ENCODE measurements at places on chromosomes 6 and 20.
A peak's percentile ranks its signal among the peaks of the same experiment; 100 is the strongest.

DNA sequence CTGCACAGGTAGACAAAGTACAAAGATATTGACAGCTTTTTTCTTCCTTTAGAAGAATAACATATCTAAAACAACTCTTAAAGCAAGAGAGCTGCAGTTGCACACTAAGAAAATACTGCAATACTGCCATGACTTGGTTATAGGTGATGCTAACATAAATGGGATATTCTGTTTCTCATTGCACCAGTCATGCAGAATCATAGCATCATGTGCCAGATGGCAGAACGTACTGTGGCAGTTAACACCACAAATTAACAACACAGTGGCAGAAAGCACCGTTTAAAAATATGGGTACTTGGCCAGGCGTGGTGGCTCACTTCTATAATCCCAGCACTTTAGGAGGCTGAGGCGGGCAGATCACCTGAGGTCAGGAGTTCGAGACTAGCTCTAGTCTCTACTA is 7.4 kb downstream of the ASXL1 start:
- no peak for DNase-seq

DNA sequence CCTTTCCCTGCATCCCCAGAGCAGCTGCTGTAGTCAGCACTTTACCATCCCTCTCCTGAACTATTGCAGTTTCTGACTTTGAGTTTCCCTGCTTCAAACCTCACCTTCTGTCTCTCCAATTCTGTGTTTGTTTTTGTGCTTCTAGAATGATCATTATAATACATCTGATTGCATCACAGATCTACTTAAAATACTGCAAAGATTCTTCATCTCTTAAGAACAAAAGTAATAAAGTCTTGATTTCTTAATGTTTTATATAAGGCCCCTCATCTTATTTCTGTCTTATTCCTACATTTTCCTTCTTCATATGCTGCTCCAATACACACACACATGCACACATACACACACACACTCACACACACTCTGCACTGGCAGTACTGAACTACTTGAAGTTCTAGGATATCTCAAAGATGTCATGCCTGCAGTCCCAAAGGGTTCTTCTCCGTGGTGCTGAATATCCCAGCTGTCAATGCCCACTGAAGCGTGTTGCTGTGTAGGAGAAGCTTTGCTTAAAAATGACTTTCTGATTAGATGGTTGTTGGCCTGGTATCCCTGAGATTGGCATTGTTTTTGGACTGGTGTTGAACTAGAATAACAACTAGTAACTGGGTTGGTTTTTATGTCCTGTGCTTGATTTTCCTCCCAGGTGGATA is 97.2 kb downstream of the MAP3K4 start:
- DNase-seq, result no peak

DNA sequence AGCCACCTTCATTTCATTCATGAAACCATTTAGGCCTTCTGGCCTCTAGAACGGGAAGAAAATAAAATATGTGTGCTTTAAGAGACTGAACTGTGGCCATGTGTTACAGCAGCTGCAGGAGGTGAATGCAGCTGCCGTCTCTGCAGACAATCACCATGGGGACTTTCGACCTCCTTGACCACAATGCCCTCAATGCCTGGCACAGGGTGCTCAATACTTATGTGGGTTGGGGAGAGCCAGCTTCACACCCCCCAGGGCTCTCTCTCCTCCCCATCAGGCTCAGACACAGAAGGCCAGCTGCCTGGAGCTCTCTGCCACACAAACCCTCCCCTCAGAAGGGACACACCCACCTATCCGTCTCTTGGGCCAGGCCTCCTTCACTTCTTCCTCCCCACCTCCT is 43.5 kb downstream of the ANKRD60 start:
- no peak for DNase-seq

DNA sequence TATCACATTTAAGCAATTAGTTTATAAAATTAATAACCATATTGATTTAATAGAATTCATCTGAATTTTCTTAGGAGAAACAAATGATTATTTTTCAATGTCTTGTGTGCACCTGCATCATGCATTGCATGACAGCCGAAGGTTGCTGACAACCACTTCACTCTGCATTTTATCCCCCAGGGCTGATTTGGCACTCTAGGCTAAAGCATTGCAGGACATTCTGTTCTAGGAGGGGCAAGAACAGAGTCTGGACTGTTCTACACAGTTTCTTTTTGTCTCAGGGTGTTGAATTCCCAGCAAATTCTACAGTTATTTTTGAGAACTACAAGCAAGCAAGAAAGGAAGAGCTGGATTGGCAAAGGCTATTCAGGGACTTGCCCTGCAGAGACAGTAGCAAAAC is 570.4 kb upstream of the EYS start:
- no peak for DNase-seq

DNA sequence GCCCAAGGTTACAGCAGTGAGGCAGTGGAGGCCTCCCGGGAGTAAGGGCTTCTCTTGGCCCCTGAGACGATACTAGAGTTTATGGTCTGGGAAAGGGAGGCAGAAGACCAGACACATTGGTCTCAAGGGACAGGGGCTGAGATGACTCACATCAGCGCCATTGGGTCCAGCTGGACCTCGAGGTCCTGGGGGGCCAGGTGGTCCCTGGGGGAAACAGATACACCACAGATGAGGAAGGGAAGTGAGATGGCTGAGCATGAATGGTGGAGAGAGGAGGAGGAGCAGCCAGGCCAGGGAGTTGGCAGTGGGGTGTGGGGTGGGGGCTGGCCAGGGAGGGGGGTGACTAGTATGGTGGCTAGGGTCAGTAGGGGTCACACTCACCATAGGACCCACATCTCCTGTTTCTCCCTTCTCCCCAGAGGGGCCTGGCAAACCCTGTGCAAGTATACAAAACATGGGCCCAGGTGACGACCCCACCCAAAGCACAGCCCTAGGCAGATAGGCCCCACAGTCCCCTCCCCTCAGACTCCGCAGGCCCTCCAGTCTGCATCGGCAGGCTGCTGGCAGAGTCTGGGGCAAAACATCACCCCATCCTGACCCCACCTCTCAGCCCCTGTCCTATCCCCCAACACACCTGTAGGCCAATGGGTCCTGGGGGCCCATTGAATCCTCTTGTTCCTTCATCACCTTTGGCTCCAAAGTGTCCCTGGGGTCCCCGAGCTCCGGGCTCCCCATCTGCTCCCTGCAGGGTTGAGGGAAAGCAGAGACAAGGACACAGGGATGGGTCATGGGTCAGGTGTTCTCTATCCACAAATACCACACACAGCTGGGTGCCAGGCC is 21.9 kb downstream of the COL11A2 start:
- DNase-seq, result no peak

GRCh38 chr6:116200619-116201249 is 53.1 kb downstream of the TSPYL4 start:
- DNase-seq, result no peak

- no peak for DNase-seq
Measured at GRCh38 chr6:90268178-90268577, 28.5 kb downstream of the BACH2 start.

GRCh38 chr6:150658421-150658820 is 58.7 kb downstream of the PLEKHG1 start:
- DNase-seq, result no peak

- DNase-seq, result no peak
Measured at GRCh38 chr6:167669870-167670802, 156.6 kb upstream of the AFDN start.

DNA sequence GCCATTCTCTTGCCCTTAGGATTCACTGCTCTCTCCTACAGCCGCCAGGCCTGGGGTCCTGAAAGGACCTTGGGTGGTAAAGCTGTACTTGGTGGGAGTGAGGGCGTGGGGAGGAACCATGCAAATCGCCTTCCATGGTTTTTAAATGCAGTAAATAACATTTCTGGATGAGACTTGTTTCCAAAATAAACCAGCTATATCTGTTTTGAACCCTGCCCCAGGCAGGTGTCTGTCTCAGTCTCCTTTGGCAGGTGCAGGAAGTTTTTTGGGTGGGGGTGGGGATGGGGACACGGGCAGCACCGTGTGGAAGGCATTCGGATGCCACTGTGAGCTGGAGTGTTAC is 14.3 kb downstream of the ITPA start:
- DNase-seq, result no peak

DNA sequence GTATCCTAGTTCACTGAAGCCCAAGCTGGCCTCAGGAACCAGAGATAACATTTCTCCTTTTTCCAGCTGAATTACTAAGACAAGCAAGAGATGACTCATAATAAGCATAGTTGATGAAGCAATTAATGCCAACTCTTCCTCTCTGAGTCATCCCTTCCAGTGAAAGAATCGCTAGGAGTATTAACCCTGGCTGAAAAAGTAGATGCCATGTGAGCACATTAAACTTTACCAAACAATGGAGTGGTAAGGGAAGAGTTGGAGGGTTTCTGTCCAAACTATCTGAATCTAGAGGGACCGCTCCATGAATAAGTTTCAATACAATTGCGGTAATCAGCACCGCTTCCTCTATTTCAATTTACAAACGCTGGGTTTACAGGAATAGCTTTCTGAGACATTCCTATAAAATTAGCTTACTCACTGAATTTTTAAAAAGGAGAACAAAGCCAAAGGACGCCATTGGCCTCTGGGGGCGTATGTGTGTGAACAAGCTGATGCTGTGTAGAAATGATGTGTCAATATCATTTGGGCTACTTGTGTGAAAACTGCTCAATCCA is 48.3 kb downstream of the ATXN1 start:
- DNase-seq, result no peak

GRCh38 chr20:18985551-18985950 is 172.0 kb downstream of the SCP2D1 start:
- DNase-seq, result no peak

GRCh38 chr20:21618759-21619416 is 86.6 kb upstream of the PAX1 start:
- no peak for DNase-seq

DNA sequence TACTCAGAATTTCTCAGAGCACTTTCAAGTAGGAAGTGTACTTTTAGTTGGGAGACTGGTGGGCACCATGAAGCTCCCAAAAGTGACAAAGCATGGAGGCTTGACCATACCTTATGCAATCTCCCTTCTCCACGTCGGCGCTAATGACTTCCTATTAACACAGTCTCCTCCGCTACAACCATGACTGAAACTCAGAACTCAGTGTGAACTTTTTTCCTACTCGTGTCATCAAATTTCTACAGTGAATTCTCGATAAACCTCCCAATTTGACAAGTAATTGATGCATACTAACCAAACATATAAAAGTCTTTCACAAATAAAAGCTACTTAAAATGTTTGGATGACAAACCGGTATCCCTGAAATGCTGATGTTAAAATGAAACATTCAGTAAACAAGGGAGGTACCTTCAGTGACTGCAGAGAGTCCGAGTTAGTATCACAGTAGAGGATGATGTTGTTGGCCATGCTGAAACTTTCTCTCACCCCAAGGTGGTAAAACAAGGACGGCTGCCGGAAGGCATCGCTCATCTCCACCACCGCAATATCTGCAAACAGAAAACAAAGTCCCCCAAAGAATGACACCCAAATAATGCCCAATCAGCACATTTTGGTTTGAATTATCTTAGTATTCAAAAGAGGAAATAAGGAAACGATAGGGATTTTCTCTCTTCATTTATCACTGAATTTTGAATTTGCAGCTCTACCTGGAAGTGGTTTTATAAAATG is 72.1 kb downstream of the MAP3K5 start:
- no peak for DNase-seq

- DNase-seq, result no peak
Measured at GRCh38 chr20:32779500-32780211, 17.5 kb downstream of the DNMT3B start.

DNA sequence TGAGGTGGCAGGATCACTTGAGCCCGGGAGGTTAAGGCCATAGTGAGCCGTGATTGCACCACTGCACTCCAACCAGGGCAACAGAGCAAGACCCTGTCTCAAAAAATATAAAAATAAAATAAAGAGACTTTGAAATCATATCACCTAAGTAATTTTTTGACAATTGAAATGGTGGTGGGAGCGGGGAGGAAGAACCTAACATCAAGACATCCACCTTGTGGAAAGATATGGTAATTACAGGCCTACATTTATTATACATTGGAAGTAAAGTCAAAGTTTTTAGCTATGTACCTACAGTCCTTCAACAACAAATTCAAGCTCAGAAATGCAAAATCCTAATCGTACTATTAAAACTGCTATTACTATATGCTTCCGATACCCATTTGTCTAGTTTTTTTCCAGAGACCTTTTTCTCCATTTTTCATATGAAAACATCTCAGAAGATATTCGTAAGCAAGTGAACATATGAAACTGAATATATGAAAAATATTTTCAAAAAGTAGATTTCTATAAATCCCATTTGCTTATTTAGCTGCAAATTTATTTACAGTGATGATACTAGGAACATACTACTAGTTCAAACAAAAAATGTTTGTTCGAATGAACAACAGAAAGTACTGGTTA is 83.3 kb downstream of the SYCP2 start:
- DNase-seq, result peak; percentile 2

DNA sequence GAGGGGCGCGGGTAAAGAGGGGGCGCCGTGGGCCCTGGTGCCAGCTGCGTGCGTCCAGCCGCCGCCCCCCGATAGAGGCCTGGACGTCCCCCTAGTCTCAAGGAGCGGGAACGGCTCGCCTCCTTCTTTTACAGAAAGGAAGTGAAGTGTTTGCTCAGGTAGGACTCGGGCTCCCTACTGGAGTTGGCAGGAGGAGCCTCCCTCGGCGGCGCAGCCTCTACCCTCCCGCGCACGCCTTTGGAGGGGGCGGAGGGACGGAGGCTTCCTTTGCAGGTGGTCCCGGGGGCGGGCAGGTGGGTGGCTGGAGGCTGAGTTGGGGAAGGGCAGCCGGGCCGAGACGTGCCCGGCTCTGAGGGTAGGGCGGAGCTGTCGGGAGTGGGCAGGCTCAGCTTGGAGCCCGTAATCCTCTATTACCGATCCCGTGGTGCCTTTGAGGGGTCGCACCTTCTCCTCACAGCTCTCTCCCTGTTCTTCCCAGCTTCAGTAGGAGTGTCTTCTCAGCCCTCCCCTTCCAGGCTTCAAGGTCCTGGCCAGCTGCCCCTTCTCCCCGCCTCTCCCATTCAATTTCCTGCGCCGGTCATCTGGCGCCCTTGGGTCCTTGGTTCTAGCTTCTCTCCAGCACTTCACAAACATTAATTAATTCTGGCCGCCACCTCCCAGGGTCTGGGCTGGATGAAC is 728 bp downstream of the ITPR3 start:
- no peak for DNase-seq
